ENCODE measurements at places on chromosomes 5 and 9.

DNA sequence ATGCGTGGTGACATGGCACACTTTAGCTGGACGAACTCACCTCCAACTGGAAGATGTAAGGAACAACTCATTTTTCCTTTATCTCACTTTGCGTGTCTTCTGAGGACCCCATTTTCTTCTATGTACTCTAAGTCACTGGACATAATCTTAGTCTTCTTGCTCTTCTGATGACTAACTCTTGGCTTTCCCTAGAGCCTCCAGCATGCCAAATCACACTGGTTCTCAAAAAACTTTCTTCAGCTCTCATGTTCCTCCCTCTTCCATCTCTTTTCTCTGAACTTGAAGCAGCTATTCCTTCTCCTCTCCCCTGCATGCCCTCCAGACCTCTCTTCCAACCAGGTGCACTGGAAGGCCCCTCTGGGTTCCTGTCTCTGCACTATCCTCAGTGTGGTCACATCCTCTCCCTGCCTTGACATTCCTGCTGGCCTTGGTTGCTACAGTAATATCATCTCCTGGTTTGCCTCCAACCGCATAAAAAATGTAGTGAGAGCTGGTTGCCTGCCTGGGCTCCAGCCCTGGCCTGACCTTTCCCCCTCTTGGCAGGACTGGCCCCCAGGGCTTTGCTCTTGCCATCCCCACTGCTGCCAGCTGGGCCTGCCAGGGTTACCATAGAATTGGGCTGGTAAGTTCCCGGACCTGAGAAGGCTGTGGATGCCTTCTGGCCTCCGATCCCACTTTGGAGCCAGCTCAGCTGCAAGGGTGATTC, 44.8 kb upstream of the BNC2 start:
- DNase-seq, result no peak

DNA sequence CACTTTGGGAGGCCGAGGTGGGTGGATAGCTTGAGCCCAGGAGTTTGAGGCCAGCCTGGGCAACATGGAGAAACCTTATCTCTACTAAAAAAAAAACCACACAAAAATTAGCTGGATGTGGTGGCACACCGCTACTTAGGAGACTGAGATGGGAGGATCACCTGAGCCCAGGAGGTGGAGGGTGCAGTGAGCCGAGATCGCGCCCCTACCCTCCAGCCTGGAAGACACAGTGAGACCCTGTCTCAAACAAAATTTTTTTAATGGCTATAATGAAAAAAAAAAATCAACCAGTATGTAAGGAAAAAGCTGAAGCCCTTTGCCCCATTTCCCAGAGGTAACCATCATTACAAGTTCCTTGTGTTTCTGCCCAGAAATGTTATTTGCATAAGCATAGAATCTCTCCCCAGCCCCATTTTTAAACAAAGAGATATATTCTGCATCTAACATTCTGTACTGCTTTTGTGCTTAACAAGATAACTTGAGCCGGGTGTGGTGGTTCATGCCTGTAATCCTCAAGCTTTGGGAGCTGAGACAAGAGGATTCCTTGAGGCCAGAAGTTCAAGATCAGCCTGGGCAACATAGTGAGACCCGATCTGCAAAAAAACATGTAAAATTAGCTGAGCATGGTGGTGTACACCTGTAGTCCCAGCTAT, 35.1 kb upstream of the KCNIP1 start:
- DNase-seq, result no peak

DNA sequence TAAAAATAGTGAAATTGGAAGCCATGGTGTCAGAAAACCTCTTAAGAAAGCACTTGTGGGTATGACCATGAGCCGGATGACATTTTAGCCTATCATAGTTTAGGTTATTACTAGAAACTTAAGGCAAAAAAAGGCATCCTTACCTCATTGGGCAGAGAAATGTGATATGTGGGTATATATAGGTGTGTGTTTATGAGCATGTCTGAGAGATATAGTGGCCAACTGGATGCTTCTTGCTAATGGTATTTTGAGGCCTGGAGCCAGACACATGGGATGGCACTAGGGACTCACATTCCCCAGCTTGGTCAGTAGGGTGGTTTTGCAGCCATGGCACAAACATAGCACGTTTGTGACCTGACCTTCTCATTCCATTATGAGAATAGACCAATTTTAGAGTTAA, 295.6 kb upstream of the MEF2C start:
- no peak for DNase-seq

DNA sequence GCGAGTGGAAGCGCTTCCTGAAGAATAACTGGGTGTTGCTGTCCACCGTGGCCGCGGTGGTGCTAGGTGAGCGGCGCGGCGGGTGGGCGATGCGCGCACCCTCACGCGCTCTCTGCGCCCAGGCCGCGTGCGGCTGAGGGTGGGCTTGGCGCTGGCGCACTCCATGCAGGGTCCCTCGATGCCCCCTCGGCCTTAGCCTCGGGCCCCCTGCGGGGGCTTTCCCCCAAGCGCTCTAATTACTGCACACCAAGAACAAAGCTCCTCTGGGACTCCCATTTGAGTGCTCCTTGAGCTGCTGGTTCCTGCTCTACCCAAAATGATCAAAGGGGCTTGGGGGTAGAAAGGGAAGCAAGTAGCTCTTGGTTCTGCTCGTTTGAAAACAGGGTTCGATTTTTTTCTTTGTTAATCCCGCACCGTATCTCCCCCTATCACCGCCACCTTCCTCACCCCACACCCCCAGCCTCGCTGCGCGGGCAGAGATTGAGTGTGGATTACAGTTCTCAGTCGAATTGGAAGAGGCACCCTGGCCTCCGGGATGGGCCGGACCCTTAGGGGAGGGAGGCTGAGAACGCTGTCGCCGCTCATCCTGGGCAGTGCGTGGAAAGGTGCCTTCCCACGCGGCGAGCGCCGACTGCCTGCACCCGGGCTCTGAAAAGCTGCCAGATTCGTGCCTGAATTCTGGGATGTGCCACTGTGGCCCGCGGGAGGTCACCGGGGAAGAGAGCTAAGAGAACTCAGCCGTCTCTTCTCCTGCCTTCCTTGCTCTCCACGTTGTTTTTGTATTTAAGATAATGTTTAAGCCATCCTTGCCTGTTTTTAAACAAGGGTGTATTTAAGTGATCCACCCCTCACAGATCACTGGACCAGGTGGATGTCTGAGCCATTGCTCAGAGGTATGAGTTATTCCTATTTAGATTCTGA, 697 bp downstream of the SLC1A1 start:
- DNase-seq, result no peak

DNA sequence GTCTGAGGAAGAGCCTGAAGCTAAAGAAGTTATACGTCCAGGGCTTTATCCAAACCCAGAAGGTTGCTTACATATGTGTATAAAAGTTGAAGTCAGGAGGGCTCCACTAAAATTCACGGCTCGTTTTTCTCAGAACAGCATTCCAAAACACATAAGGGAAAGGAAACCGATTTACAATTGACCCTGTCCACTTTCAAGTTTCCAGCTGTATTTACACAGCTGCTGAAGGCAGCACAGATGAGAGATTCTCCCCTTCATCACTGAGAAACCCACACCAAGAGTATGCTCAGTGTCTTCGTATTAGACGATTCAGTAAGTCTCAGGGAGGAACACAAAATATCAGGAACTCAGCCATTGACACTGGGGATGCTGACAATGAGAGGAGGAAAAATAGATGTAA, 5.9 kb upstream of the NREP start:
- DNase-seq, result no peak

- DNase-seq, result no peak
These were observed 20.6 kb downstream of the GGTA1 start for GRCh38 chr9:121478816-121479676.

- DNase-seq, result no peak
These were observed 129.6 kb downstream of the SEC61B start for GRCh38 chr9:99351647-99352046.
